ENCODE measurements at places on chromosomes 6 and 20. TPM values are rescaled to one million over a fixed set of nuclear protein-coding genes. Genes with fewer than 3 reads are reported as not detected.

- no peaks in the 10 kb centered on the region for H3K4me1 ChIP-seq
- no peaks in the 10 kb centered on the region for H3K27me3 ChIP-seq
- DNase-seq = no peak
- no peak overlapping the region for H3K27ac ChIP-seq
- no peak overlapping the region for H3K4me3 ChIP-seq
- H3K36me3 ChIP-seq = no peaks in the 10 kb centered on the region
These were observed 3.3 kb downstream of the PLN start for GRCh38 chr6:118551063-118552053.

- no peaks in the 10 kb centered on the region for H3K4me1 ChIP-seq
- no peak for DNase-seq
- no peaks in the 10 kb centered on the region for H3K36me3 ChIP-seq
- no peaks in the 10 kb centered on the region for H3K27me3 ChIP-seq
These were observed 13.2 kb downstream of the STX7 start for GRCh38 chr6:132499757-132500156.

GRCh38 chr6:9399916-9400315 lies 964.6 kb upstream of the SLC35B3 start:
- no peak for DNase-seq
- H3K27me3 ChIP-seq = no peaks in the 10 kb centered on the region
- peaks cover 26% of the 10 kb centered on the region for H3K4me1 ChIP-seq

GRCh38 chr6:16659466-16660156 lies 101.6 kb downstream of the ATXN1 start:
- DNase-seq = no peak
- H3K4me3 ChIP-seq = no peak overlapping the region
- 0 out of 2 replicates have a peak, but pooled peaks cover 13% of the 10 kb centered on the region for H3K4me1 ChIP-seq
- H3K27ac ChIP-seq = no peak overlapping the region

The ULBP3 gene
- 8.1 TPM for total RNA-seq

GRCh38 chr6:67112120-67112519 lies 1405.1 kb upstream of the EYS start:
- H3K4me1 ChIP-seq = no peaks in the 10 kb centered on the region
- no peak overlapping the region for H3K27ac ChIP-seq
- H3K36me3 ChIP-seq = no peaks in the 10 kb centered on the region
- no peak overlapping the region for H3K4me3 ChIP-seq
- H3K27me3 ChIP-seq = no peaks in the 10 kb centered on the region
- DNase-seq = no peak

DNA sequence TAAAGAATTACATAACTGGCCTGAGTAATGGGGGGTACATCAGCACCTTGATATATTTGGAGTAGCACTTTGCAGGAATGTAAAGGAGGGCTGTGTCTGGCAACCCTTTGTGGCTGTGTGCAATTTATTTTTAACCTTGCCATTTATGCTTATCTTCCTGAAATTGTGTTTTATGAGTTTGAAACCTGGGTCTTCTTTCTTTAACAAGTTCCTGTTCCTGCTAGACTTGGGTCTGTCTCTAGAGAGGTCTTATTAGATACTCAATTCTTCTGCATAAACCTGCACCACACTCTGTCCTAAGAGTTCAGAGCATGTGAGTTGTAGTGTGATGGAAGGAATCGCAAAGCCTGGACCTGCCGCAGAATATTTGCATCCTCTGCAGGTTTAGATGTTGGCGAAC lies 181.0 kb downstream of the JARID2 start:
- H3K4me1 ChIP-seq = peaks cover 25% of the 10 kb centered on the region
- H3K27me3 ChIP-seq = no peaks in the 10 kb centered on the region
- H3K27ac ChIP-seq = no peak overlapping the region
- H3K36me3 ChIP-seq = no peaks in the 10 kb centered on the region
- H3K4me3 ChIP-seq = no peak overlapping the region
- DNase-seq = no peak

The CPNE5 gene
- not detected for total RNA-seq

- H3K27ac ChIP-seq = peak overlapping the region; percentile 20
- no peak for DNase-seq
- no peaks in the 10 kb centered on the region for H3K27me3 ChIP-seq
- no peak overlapping the region for H3K4me3 ChIP-seq
- peaks cover 28% of the 10 kb centered on the region for H3K4me1 ChIP-seq
These were observed 94.7 kb upstream of the LOC128125822 start for GRCh38 chr6:63477422-63478040.

- H3K27ac ChIP-seq = no peak overlapping the region
- DNase-seq = no peak
These were observed 223.9 kb downstream of the PHF3 start for GRCh38 chr6:63859528-63859927.

The KCNK15 gene
- total RNA-seq = 2.9 TPM

The BTNL2 gene
- not detected for total RNA-seq

All from Caco-2 (cell line).